ENCODE measurements at places on chromosomes 3 and 15.
A peak's percentile ranks its signal among the peaks of the same experiment; 100 is the strongest.

DNA sequence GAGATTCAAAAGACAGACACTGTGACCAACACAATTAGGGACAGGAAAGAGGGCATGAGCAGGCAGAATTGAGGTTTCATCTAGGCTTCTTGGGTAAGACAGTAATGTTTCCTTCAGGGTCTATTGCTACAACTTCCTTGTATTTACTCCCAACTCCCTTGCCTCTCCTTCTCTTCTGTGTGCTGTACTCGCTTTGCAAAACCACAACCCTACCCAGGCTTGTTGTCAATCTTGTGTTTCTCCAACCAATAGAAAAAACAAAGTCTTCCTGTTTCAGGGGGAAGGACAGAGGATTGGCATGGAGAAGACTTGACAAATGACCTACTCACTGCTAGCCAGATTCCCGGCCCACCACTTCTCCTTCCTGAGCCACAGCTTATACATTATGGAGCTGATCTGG is 36.3 kb upstream of the MASP1 start:
- DNase-seq, result no peak

GRCh38 chr3:36918050-36918449 is 26.8 kb downstream of the TRANK1 start:
- DNase-seq, result no peak

GRCh38 chr3:45555666-45556065 is 38.9 kb upstream of the LIMD1 start:
- no peak for DNase-seq

GRCh38 chr3:156433910-156434309 is 121.0 kb downstream of the SSR3 start:
- no peak for DNase-seq

DNA sequence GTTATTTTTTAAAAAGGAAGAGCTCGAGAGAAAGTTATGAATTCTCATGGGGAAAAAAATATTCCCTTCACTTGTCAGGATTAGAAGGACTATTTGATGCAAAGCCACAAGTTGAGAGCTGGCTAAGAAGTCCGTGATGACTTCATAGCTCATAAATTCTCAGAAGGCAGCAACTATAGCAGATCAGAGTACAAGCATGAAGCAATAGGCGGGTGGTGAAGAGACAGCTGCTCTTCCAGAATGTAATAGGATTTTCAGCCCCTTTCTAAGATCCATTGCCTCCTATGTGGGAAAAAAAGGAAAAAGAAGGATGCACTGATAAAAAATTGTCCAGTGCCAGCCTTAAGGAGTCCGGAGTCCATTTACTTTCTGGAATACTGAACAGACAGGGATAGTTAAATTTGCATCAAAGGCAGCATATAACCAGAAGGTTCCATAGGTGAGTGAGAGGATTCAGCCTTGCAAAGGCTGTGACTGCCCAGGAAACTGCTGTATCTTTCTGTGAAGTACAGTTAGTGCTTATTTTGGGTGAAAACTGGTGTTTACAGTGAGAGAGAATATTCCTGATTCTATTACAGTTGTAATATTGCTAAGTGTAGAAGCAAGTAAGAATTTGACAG is 929.5 kb upstream of the ALCAM start:
- no peak for DNase-seq

DNA sequence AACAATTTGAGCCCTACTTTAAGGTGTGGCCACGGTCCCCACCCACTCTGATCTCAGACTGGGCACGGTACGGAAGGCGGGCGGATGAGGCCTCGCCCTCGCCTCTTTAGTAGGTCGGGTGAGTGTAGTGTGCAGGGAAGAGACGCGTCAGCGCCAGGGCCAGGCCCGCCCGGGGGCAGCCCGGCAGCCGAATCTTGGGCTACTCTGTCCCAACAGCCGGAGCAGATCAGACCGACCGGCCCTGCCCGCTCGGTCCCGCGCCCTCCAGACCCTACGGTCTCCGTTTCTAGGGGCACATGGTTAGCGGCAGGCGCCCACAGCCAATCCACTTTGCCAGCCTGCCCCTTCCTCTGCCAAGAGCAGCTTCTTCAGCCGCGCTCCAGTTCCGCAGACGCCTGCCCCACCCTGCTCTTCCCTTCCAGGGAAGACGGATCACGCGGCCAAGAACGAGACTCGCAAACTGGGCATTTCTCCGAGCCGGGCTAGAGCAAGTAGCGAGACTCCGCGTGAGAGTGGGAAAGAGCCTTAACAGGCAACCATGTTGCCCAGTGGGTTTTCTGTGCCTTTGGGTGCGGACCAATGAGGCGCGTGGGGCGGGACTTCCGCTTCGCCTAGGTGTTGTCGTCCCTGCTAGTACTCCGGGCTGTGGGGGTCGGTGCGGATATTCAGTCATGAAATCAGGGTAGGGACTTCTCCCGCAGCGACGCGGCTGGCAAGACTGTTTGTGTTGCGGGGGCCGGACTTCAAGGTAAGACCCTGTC is at the start of gene RNF13:
Gene RNF13, plus strand, starts transcription at position 610 of the 761 bp plus-strand sequence. CDS start 32,812 bp downstream, outside the sequence.
- DNase-seq, result peak; percentile 92

GRCh38 chr15:69887009-69887408 is 210.7 kb downstream of the TLE3 start:
- DNase-seq, result no peak

DNA sequence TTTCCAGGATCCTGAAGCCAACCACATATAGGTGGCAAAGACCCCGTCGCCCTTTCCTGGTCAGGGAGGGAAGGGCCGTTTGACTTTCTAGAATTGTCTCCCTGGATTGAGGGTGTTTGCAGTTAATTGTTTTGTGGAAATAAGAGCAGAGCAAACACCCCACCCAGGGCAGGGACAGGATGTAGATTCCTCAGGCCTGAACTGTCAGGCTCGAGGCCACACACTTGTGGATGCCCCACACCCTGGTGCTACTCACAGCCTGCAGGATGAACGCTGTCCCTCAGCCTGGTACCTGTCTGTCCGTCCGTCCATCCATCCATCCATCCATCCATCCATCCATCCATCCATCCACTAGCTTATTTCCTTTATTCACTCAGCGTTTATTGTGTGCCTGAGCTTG is 29.9 kb upstream of the FLNB start:
- no peak for DNase-seq

- DNase-seq, result no peak
These were observed 96.4 kb upstream of the NANOGP8 start for GRCh38 chr15:35181538-35181937.

DNA sequence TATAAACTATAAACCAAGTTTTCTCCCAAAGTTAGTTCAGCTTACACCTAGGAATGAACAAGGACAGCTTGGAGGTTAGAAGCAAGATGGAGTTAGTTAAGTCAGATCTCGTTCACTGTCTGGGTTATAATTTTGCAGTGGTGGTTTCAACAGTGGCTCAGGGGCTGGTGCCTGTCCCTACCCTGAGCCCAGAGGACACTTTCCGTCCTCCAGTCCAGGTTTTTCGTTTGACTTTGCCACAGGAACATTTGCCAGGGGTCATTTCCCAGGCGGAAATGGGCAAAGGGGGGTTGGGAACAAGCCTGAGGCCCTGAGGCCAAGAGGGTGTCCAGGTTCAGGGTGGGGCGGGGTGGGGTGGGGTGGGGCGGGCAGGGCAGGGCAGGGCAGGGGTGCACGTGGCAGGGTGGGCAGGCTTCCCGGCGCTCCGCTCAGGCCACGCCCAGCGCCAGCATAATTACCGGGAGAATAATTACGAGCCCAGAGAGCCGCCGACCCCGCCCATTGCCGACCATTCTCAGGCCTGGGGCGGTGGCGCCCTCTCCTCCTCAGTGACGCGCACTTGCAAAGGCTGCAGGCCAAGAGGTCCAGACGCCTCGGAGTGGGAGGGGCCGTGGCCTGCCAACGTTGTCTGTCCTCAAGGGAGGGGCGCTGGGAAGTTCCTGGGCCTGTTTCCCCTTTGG is 70.4 kb downstream of the KLF13 start:
- no peak for DNase-seq

DNA sequence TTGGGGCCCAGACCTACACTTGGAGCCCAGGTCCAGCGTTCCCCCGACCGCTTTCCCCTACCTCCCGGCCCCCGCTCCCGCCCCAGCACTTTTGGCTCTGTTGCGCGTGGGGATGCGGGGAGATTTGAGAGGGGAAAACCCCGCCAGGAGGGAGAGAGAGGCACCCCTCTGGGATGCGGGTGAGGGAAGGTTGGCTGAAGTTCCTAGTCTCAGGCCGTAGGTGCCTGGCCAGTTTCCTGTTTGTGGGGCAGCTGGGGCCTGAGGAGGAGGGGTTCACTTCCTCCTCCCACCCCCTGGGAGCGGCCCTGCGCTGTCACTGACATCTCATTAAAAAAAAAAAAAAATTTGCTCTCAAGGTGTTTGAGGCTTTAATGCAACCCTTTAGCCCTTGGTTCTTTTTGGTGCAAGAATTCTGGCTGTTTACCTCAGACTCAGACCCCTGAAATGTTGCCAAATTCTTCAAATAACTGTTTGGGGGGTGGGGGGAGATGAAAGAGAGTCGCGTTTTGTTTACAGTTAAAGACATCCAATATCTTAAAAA is 2.6 kb downstream of the FAM43A start:
- peak; percentile 4 for DNase-seq

DNA sequence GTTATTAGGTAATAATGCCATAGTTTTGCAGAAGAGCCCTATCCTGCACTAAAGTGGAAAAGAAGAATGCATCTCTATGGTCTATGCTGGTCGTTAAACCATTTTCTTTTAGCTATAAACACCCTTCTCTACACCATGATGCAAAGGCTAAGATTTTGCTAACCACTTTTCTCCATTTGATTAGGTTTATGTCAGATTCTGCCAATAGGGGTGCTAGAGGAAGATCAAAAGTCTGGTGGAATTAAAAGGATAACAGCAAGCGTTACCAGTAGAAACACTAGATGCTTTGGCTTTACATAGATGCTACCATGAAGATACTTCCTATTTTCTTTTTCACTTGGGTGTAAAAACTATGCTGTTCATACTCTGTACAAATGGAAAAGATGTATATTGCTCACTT is 669.8 kb upstream of the ARPP21 start:
- no peak for DNase-seq

GRCh38 chr3:100759950-100760349 is 50.7 kb downstream of the TFG start:
- no peak for DNase-seq

DNA sequence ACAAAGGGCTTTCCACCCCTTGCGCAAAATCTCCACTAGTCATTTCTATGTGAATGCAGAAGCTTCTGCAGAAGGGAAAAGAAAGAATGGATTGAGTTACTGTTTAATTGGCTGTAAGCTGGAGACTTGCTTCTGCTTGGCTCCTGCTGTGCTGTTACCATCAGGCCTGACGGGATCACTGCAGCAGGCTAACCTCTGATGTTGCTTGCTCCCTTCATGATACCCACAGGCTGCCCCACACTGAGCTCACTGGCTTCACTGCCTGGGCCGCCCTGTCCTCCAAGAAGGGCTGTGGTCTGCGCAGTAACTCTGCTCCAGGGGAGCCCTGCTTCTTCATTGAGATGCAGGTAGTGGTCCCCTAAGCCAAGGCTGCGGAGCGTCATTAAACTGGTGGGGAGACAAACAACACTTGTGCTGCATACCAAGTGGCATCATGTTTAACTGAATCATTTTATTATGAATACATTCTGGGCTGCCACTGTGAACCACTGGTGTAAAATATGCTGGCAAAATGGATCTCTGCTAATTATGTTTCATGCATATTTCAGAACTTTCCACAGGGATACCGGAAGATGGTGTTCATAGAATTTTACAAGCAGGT is 78.6 kb downstream of the WDR49 start:
- no peak for DNase-seq

DNA sequence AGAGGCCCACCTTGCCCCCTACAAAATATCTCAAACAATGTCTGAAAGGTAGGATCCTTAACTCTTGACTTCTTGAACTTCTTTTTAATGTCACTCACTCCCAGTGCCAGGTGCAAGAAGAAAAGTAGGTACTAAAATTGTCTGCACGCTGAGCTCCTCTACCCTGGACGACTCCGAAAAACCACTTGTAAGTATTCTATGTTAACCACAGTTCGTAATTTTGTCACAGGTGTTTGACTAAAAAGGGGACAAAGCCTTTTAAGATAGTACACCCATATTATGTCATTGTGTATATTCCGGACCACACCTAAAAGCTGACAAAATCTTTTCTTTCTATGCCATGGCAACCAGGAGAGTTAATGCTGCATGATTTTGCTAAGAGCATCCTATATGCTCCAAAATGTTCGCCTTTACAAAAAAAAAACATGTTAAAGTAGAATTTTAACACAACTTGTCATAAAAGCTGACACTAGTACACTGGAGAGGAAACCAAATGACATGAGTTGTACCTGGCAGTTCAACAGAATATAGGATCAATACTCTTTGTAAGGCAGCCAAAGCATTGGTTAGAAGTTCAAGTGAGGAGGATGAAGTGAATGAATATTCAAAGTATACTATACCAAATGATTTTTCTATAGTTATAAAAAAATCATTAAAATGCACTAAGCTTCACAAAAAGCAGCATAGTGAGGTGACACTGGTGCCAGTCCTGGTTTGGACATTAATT is 210.5 kb downstream of the FOXP1 start:
- DNase-seq, result no peak

DNA sequence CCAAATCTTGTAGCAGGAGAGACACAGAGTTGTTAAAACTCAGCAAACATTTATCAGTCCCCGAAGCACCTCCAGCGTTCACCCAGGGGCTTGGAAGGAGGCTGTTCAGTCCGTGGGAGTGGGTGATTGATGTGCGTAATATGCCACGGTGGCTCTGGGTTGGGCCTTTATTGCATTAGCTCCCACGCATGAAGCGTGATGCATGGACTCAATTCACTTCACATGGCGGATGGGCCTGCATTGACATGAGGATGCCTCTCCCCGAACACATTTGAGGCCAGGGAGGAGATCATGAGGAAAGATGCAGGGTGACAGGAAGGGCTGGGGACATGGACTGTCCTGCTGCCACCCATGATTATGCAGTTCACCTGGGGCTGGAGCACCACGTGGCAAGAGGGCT is 126.5 kb downstream of the FAM43A start:
- no peak for DNase-seq

GRCh38 chr3:15563190-15563589 is 38.2 kb downstream of the HACL1 start:
- no peak for DNase-seq

- DNase-seq, result no peak
These were observed 24.0 kb upstream of the BSN start for GRCh38 chr3:49530231-49530630.

- DNase-seq, result no peak
These were observed 119.4 kb upstream of the SAMMSON start for GRCh38 chr3:69880069-69880640.

DNA sequence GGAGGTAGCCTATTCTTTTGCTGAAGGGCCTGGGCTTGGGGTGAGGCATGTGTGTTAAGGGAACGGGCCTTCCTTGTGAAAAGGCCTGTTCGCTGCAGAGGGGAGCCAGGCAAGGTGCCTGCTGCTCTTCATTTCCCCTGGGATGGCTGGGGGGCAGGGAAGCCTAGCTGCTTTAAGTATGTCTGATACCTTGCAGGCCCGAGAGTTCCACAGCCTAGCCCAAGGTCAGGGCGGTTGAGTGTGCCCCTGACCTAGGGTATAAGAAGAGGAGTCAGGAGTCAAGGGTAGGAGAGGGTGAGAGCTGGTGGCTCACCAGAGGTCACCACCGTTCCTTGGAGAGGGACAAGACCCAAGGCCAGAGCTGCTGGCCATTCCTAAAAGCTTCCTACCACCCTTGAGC is 46.6 kb downstream of the UMPS start:
- DNase-seq, result no peak

Data from CD8-positive, alpha-beta memory T cell (primary cell).